ENCODE measurements at places on chromosomes 7 and 10. TPM values are rescaled to one million over a fixed set of nuclear protein-coding genes. Genes with fewer than 3 reads are reported as not detected.
A peak's percentile ranks its signal among the peaks of the same experiment; 100 is the strongest.

NYAP1 gene
- 1.4 TPM for total RNA-seq

SORCS1 gene
- 1.2 TPM for total RNA-seq

SPAM1 gene
- total RNA-seq: not detected

CPA4 gene
- total RNA-seq: 0.37 TPM

NXPH1 gene
- not detected for total RNA-seq

- DNase-seq: no peak
These were observed 2.6 kb upstream of the DLX6 start for GRCh38 chr7:97002555-97003261.

DNA sequence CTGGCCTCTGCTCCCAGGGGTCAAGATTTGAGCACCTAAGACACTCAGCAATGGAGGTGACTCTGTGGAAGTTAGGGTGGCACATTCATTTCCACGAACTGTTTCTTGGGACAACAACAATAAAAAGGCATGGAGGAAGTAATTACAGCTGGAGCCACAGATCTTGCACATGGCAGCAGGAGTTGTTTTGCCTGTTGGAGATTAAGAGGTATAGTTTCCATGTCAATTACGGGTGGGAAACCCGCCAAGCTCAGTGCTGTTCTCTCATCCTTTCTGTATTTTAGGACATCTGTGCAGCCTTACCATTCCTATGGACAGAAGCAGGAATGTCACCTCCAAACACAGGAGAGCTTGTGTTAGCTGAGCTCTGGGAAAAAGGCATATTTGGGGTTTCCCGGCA is 201.2 kb downstream of the SNX10 start:
- DNase-seq: no peak

DNA sequence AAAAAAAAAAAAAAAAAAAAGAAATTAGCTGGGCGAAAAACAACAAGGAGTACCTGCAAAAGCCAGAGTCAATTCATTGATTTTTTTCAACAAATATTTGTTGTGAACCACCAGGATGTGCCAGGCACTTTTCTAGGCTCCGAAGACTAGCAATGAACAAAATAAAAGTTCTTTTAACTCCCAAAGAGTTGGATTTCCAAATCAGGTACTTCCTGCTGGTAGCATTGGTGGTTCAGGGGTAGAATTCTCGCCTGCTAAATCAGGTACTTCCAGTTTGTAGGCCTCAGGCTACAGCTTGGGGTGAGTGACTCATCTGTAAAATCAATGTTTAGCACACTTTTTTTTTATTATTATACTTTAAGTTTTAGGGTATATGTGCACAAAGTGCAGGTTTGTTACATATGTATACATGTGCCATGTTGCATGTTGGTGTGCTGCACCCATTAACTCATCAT is 10.9 kb downstream of the PPA1 start:
- DNase-seq: no peak

DNA sequence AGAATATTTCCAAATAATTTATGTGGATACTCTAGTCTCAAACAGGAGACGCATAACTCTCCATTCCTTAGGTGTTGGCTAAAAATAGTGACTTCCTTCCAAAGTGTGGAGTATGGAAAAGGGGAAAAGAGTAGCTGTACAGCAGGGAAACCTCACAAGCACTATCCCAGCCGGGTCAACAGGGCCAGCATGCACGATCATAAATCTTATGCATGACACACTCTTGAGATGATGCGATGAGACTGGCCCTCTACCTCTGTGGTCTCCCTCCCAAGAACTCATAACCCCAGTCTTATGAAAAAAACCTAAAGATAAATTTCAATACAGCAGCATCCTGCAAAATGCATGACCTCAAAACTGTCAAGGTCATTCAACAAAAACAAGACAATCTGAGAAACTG is 197.3 kb downstream of the TEX36 start:
- no peak for DNase-seq

GRCh38 chr7:151930695-151931094 is 25.6 kb upstream of the GALNTL5 start:
- DNase-seq: no peak

DNA sequence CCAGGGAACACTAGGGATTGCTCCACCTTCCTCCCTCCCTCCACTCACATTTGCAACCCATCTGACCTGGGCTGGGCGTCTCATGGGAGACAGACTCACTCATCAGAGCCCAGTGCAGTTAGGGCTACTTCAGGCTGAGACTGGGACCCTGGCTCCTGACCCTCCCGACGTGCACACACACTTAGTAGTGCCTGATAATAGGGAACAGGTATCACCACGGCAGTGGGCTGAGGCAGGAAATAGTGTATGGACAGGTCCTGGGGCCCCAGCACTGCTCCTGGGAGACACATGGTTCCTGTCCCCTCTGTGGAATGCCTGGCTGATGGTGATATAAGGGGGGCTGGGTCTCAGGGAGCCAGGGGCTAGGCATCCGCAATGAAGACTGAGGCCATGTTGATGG is 14.3 kb downstream of the AQP1 start:
- peak; percentile 51 for DNase-seq

DNA sequence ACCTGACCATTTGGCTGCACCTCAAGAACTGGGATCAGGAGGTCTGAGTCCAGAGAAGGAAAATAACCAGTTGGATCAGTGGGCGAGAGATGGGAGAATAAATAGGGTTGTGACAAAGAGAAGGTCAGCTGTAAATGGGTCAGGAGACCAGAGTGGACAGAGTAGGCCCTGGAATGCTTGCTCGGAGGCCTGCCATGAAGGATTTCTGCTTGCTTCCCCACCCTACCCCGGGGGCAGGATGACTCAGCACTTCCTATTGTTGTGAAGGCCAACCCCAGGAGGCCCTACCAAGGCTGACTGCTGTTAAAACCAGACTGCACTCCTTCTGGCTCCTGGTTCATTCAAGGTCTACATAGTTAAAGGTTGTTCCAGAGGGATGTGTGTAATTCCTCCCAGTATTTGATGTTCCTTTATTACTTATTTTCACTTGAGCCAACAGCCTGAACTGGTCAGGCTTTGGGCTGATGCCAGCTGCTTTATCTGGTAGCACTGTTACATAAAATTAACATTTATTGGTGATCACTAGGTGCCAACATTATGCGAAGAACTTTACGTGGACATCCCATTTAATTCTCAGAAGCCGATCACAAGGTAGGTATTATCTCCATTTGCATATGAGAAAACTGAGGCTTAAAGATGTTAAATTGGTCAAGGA is 27.3 kb upstream of the IFRD1 start:
- DNase-seq: peak; percentile 92

- no peak for DNase-seq
These were observed 22.5 kb downstream of the EPHB4 start for GRCh38 chr7:100804681-100805431.

- no peak for DNase-seq
These were observed 171.4 kb downstream of the DKK1 start for GRCh38 chr10:52485462-52485861.

- peak; percentile 81 for DNase-seq
These were observed 94.5 kb downstream of the INPP5A start for GRCh38 chr10:132632091-132632561.

DNA sequence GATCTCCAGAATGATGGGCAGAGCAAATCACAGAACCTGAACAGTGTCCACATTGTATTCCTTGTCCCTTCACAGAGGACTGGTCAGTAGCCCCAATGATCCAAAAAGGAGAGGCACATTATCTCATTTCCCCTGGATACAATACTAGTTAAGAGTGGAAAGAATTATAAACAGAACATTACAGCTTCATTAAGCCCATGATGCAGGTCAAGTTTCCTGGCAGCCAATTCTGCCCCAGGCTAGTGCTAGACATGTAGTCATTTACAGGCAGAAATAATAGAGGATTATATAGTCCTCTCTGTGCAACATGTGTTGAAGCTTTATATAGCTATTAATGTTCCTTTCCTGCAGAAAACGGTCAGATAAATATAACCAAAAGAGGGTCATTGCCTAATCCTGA is 124.3 kb upstream of the WNT16 start:
- DNase-seq: no peak
